A172 (cell line): ENCODE measurements at places on chromosomes 1 and 21.

- peak; percentile 30 for DNase-seq
Measured at GRCh38 chr1:168483539-168483938, 60.3 kb downstream of the XCL2 start.

- DNase-seq = peak; percentile 47
Measured at GRCh38 chr1:35717911-35718476, 690 bp downstream of the C1orf216 start.

GRCh38 chr21:43020771-43021170 is 46.4 kb downstream of the PKNOX1 start:
- DNase-seq = no peak

GRCh38 chr1:27135541-27136235 is 19.2 kb downstream of the SLC9A1 start:
- no peak for DNase-seq

DNA sequence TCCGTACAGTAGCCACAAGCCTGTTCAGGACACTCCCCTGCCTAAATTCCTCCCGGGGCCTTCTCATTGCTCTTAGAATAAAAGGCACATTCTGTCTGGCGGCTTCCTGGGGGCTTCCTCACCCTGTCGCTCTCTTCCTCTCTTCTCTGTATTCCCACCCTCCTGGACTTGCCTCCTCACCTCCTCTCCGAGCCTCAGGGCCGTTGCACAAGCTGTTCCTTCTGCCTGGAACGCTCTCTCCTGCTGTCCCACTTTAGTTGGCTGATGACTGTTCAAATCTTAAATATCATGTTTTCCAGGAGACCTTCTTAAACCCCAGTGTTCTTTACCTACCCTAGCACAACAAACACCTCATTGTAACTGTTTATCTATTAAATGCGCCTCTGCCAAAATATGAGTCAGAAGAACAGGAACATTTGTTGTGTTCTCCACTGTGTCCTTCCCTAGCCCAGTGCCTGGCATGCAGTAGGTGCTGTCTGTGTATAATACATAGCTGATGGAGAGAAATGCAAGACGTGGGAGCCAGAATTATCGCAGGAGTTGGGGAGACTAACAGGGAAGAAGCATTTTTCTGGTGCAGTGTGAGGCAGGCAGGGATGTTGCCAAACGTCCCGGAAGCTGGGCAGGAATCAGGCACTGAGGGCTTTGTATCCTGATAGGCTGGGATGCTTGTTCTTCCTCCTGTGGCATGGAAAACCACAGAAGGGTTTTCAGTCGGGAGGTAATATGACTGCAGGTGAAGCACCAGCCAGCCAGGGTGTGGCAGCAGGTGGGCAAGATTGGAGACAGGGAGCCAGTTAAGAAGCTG is 24.1 kb upstream of the THRAP3 start:
- peak; percentile 12 for DNase-seq

DNA sequence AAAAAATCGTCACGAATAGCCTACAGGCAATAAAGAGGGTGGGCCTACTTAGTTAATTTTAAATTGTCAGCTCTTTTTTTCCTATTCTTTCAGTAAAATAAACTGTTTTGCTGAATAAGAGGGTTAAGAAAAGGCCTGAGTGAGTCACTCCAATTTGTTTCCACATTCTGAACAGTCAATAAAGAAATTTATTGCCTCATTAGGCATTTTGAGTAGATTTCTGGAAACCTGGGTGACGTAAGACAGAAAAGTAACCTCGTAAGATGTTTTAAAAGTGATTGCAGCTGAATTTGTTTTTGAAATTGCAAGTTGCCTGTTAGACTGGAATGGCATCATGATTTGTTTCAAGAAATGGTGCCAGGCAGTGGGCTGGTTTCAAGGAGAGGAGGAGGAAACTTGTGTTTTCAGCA is 439.3 kb downstream of the USP25 start:
- peak; percentile 18 for DNase-seq

GRCh38 chr1:119878171-119878570 is 18.1 kb downstream of the ADAM30 start:
- no peak for DNase-seq

DNA sequence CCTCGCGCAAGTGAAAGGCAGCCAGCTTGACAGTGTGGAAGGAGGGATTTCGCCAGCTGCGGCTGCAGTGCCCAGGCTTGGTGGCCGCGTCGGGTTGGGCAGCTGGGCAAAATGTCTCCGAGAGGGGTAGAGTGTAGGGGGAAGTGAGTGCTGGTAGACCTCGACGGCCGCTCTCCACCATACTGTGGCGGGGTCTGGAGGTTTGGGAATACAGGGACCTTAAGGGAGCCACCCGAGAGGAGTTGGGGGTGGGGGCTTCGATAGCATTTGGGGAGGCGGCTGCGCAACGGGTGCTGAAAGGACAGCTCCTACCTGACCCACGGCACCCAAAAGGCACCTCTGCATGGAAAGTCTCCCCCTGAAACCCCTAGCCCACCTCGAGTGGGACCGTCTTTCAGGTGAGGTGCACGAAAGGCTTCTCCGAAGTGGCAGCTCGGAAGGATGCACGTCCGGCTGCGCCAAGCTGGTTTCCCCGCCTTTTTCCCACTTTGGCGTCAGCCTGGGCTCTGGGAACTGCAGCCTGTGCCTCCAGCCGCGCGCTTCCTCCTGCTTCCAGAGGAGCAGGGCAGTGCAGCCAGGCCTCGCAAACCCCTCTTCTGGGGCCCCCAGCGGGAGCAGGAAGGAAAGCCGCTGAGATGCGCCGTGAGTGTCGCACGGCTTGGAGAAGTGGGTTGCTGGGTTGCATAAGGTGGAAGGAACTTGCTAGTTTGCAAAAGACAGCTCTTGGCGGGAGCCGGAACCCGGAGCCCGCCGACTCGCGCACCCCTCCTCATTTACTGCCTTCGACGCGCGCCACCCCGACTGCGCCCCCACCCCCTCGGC is 531 bp upstream of the HMGN2 start:
- DNase-seq = peak; percentile 39

- no peak for DNase-seq
Measured at GRCh38 chr1:237041795-237042525, at the start of gene RYR2. TSS of gene RYR2 (plus strand) at chr1:237042184. CDS start at chr1:237042522, 338 bp downstream.

GRCh38 chr1:62654744-62655143 is 33.4 kb downstream of the DOCK7 start:
- no peak for DNase-seq

GRCh38 chr1:199641531-199641930 is 386.0 kb upstream of the NR5A2 start:
- no peak for DNase-seq
